ENCODE measurements at places on chromosomes 1 and 21.

GRCh38 chr1:31879981-31880608 lies 58.1 kb downstream of the PTP4A2 start:
- DNase-seq = no peak

GRCh38 chr1:204327359-204327758 lies 32.4 kb downstream of the PLEKHA6 start:
- DNase-seq = no peak

- DNase-seq = no peak
Observed at GRCh38 chr1:222031318-222031717, 289.4 kb upstream of the DUSP10 start.

DNA sequence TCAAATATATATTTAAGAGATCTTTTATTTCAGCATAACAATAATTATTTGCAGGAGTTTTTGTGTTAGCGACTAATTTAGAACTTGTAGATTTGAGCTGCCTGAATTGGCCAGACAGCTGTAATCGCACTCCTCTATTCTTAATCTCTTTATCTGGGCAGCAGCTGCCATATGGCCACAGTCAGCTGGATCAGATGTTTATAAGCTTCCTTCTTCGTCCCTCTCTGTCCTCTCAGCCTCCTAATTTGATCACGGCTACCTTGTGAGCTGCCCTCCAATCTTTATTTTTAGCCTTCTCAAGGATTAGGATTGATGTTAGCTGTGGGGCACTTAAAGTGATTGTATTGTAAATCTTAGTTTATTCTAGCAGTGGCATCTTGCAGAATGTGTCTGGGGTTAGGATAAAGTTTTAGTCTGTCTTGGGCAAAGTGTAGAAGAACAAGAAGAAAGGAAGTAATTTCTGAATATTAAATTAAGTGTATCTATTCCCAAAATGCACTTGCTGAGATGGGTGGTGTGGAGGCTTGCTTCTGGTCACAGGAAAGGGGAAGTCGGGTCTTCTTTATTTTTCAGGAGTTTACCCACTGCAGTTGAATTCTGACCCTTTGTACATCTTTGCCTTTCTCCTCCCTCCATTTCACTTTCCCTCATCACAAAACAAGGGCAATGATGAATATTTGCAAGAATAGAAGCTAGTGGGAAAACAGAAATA lies 1.1 kb downstream of the ZBTB18 start:
- peak; percentile 32 for DNase-seq

DNA sequence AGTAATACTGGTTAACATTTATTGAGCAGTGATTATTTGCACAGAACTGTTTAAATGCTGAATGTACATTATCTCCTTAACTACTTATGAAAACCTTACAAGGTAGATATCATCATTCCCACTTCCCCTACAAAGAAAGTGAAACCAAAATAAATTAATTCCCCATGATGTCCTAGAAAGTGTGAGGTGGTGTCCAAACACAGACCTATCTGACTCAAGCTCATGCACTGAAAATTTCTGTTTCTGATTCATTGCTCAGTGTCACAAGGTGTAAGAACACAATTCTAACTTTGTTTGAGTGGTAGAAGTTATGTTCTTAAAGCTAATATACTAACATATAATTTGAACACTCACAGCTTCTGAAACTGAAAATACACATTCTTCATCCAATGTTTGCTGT lies 178.7 kb downstream of the MRPL39 start:
- no peak for DNase-seq

GRCh38 chr21:39400173-39400572 lies 45.4 kb downstream of the LCA5L start:
- DNase-seq = no peak

DNA sequence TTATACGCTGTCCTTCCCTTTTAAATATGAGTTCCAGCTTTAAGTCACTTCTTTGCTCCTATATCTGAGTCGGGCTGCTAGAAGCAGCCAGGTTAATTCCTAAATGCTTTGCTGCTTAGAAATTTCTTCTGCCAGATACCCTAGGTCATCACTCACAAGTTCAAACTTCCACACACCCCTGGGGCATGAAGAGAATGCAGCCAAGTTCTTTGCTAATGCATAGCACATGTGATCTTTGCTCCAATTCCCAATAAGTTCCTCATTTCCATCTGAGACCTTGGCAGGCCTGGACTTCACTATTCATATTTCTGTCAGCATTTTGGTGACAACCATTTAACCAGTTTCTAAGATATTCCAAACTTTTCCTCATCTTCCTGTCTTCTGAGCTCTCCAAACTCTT lies 14.5 kb upstream of the APP start:
- DNase-seq = no peak

DNA sequence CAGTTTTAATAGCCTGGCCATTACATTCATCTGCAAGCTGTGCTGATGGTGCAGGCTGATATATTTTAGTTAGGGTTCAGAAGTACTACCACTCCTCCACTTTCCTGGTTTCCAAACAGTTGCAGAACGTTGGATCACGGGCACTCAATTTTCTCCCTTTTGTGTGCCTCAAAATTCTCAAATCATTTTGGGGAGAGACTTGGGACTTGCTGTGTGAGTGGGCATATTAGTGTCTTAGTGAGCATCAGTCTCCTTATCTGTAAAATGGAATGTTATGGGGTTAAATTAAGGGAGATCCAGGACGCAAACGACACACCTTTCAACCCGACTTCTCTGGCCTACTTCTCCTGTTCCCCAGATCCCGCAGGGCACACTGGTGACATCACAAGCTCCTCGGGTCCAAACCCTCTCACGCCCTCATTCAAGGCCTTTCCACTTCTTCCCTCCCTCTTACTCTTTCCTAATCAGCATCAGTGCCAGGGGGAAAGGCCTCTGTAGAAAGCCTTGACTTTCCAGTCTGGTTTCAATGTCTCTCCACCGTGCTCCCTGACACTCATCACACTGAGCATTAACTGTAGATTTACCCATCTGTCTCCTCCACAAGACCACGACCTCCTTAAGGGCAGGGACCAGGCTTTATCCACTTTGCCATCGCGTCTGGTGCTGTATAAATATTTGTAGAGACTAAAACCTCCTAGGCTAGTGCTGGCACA lies 1.2 kb downstream of the PIGP start:
- DNase-seq = no peak

GRCh38 chr1:183812128-183812527 lies 7.2 kb downstream of the RGL1 start:
- DNase-seq = no peak

GRCh38 chr1:109762039-109762585 lies 1.6 kb downstream of the EPS8L3 start:
- DNase-seq = no peak

DNA sequence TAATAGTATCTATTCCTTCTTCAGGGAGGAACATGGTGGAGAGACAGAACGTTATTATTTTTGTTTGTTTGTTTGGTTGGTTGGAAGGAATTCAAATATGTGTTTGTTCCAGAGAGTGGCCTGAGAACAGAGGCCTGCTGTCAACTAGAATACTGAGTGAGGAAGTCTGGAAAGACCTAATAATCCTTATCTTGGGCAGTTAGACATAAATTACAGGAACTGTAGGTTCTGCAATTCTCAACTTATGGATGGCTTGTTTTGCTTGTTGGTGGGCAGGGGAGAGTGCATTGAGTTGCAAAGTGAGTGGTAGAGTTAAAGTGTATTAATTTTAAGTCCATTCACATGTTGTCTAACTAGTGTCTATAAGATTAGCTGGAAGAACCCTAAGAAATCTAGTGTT lies 197.6 kb downstream of the BACH1 start:
- no peak for DNase-seq

GRCh38 chr1:166470014-166470413 lies 303.2 kb upstream of the FAM78B start:
- DNase-seq = no peak

GRCh38 chr21:40200946-40201345 lies 333.7 kb downstream of the PCP4 start:
- no peak for DNase-seq

- peak; percentile 26 for DNase-seq
Observed at GRCh38 chr1:201481761-201482493, 12.9 kb upstream of the PHLDA3 start.

DNA sequence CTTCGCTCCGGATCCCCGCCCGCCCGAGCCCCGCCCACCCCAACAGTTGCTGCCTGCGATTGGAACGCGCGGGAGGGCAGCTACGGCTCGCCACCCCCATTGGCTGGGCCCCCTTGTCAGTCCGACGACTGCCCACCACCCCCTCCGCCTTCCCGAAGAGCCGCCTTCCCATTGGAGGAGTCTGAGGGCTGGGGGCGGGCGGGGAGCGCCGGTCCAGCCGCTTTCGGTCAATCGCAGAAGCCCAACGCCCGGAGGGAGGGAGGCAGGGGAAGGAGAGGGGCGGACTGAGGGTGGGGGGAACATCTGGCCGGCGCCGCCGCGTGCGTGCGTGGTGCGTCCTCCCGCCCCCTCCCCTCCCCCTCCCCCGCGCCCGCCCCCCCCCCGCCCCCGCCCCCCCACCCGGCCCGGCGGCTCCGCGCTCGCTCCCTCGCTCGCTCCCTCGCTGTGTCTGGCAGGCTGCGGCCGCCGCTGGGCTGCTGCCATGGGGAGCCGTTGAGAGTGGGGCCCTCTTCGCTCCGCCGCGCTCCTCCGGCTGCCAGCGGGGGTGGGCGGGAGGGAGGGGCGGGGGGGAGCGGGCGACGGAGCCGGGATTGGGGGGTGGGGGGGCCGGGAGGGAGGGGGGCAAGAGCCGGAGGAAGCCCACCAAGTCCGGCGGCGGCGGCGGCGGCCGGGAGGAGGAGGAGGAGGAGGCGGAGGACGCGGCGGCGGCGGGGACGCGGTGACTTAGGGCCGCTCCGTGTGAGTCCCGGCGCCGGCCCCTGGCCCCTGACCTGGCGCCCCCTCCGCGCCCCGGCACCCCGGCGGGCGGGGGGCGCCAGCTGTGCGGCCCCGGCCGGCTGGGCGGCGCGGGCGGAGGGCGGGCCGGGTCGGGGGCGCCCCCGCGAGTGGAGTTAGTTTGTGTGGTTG lies 2.6 kb upstream of the ZBTB18 start:
- peak; percentile 96 for DNase-seq
